ENCODE measurements at places on chromosomes 7 and 10.
A peak's percentile ranks its signal among the peaks of the same experiment; 100 is the strongest.

DNA sequence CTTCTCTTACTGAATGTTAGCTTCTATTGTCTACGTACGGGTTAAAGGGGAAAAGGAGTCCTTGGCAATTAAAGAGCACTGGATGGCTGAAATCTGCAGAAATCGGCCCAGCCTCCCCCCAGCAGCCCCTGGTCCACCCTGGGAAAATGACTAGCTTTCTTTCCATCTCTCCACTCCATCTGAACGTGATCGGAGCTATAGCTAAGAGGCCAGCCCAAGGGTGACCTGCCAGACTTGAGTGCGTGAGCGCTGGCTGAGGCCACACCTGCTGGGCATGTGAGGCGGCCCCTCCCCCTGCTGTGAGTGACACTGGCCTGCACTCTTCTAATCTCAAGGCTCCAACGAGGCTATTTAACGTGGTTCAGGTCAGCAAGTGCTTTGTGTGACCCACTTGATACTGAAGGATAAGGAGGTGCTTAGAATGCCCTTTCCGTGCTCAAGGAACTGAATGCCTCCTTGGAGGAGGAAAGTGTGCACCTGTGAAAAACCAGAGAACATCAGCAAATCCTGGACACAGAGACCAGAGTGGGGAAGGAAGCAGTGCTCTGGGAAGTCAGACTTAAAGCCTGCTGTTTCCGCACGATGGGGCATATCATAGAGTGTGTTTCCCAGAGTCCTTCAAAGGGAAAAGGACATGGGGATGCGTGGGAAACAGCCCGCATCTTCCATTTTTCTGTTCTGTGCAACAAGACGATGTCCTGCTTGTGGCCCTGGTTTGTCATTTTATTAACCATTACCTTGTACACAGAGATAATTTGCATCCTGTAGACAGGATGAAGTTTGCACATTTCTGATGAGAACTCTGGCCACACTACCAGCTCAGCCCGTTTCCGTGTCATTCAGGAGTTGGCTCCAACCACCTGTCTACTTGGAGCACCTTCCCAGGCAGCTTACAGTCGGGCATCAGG lies 12.5 kb upstream of the MNX1 start:
- DNase-seq: no peak

- DNase-seq: no peak
Observed at GRCh38 chr7:13901577-13901976, 87.9 kb downstream of the ETV1 start.

- DNase-seq: no peak
Observed at GRCh38 chr7:2313450-2314208, 612 bp downstream of the SNX8 start.

GRCh38 chr10:77279207-77279606 lies 358.4 kb downstream of the KCNMA1 start:
- no peak for DNase-seq

- no peak for DNase-seq
Observed at GRCh38 chr10:125982260-125982948, 86.0 kb downstream of the FANK1 start.

DNA sequence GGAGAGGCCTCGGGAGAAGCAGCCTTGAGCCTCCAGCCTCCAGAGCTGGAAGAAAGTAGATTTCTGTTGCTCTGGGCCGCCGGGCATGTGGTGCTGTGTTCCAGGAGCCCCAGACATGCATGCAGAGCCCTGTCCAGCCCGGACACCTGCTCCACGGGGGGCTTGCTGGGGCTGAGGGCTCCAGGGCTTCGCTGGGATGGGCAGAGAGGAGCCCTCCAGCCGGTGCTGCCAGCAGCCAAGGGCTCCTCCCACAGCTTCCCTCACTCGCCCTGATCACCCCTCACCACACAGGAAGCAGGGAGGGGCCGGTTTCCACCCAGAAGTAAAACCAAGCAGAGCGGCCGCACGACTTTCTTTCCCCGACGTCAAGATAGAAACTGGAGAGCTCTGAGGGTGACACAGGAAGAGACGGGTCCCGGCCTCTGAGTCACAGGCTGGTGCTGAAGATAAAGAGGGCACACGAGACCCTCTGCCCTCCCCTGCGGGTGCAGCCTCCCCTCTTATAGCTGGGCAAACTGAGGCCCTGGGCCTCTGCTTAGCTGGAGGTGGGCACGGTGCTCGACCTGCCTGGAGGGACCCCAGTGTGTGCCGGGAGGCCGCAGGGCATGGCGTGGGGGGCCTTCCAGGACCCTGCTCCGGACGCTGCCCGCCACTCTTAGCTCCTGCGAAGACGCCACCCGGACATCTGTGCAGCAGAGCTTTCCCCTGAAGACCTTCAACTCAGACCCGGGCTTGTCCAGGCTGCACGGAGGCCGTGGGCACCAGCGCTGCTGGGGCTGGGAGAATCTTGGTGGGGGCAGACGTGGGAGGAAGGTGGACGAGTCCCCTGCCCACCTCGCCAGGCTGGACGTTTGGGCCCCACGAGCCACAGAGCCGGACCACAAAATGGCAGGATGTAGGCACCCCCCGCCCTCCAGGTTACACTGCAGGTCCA lies 31.1 kb downstream of the ADAP1 start:
- DNase-seq: peak; percentile 86

GRCh38 chr10:99170116-99170675 lies 65.5 kb downstream of the HPSE2 start:
- DNase-seq: no peak

GRCh38 chr10:118032564-118032963 lies 14.2 kb downstream of the RAB11FIP2 start:
- no peak for DNase-seq

GRCh38 chr10:111458256-111458655 lies 381.4 kb downstream of the ADRA2A start:
- no peak for DNase-seq

DNA sequence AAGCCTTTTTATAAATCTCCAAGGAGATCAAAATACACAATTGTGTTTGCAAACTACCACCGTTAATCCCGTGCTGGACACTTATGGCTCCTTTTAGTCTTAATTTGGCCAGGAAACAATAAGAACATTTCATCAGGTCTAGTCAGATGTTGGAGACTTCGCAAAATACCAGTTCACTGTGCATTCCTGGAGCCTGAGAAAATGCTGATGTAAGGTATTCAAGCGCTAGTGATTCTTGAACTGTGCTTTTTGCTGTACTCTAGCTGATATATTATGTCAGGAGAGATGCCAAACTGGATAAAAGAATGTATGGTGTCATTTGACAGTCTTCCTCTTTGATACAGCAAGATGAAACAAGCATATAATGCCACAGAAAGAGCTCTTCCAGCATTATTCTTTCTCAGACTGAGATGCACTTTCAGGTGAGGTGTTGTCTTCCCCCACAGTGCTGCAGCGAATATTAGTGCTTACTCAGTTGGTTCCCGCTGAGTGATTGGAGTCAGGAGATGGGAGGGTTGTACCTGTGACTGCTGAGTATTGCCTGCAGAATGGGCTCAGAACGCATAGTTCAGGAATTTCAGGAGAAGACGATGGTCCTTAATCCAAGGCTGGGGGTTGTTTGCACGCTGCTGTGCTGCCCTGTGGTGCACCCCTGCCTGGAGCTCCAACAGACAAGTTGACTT lies 59.2 kb downstream of the OGDH start:
- DNase-seq: no peak

GRCh38 chr10:1548596-1548995 lies 188.7 kb downstream of the ADARB2 start:
- DNase-seq: no peak

DNA sequence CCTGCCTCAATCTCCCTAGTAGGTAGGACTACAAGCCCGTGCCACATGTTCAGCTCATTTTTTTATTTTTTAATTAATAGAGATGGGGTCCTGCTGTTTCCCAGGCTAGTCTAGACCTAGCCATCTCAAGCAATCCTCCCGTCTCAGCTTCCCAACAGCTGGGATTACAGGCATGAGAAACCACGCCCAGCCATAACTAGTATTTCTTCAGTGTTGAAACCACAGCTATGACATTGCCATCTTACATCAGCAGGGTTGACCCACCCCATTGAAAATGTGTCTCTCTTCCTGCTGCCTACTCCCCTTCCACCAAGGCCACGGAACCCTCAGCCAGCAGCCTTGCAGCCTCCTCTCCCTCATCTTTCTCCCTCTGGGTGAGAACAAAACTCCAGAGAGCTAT lies 62.1 kb upstream of the ZNF746 start:
- no peak for DNase-seq

GRCh38 chr7:20598459-20599309 lies 16.8 kb upstream of the ABCB5 start:
- no peak for DNase-seq

GRCh38 chr10:76302961-76303630 lies 871.7 kb downstream of the LRMDA start:
- DNase-seq: no peak

- no peak for DNase-seq
Observed at GRCh38 chr7:19463581-19463980, 245.3 kb downstream of the POLR1F start.

DNA sequence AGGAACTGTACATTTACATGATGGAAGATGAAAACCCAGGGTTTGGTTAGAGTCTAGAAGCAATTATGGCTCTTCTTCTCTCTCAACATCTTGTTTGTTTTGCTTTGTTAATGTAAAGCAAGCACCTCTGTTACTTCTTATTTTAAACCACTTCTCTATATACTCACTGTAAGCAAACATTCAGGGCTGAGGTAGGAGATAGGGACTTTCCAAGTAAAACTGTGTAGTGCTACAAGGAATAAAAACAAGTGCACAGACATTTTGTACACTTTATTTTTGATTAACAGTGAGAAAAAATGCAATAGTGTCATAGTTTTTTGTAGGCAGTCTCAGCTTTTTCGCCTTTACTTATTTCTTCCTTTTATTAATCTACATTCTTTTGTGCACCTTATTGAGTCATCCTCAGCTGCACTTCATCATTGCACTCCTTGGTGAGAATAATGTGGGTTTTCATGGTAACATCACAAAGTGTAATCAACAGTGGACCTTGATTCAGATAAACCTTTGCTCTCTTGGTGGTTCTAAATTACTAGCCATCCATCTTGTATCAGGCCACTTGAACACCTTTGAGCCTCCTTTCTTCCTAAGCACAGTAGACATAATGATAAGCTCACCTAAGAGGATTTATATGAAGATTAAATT lies 52.9 kb downstream of the ELMO1 start:
- DNase-seq: no peak

Data from activated T-helper 1 cell treated with anti-CD3 and anti-CD28 coated beads, Interleukin-2, amount 50 U/mL, for 16 hours (primary cell).